ENCODE measurements at places on chromosomes 3 and 15.

GRCh38 chr3:49460956-49461355, 9.1 kb upstream of the DAG1 start:
- DNase-seq = no peak

- DNase-seq = no peak
Observed at GRCh38 chr3:140753865-140754754, 76.2 kb downstream of the TRIM42 start.

DNA sequence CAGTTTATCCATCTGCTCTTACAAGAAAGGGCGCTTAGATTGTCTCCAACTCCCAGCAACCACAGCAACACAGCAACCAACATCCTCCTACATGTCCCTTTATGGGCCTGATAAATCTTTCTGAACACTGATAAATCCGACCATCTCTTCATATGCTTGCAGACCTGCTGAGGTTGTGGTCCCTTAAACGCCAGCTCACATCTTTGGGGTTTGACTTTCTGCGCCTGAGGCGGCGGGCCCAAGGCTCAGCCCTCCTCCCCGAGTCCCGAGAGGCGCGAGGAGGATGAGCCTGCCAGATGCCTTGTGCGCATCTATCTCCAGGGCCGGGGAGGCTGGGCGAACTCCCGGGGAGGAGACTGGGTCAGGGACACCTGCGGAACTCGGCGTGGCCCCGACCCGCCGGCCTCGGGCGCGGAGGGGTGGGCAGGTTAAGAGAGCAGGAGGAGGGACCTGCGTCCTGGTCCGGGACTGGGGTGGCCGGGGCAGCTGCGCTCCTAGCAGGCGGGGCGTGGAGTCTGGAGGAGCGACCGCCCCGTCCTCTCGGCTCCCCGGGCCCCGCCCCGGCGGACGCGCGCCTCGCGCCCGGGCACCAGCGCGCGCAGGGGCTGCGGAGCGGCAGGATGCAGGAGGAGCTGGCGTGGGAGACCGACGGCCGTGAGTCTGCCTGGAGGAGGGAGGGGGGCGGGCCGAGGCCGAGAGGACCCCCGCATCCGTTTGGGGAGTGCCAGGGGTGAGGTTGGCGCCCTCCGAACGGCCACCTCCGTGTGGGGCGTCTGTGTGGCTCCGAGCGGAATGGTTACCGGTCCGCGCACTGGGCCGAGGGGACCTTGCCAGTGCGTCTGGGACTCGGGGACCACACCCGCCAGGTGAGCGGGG, at the start of gene ANKDD1A:
ANKDD1A (plus strand) TSS at position 592 of the 876 bp plus-strand sequence; CDS start at position 621, 29 bp downstream.
- DNase-seq = peak; percentile 27

DNA sequence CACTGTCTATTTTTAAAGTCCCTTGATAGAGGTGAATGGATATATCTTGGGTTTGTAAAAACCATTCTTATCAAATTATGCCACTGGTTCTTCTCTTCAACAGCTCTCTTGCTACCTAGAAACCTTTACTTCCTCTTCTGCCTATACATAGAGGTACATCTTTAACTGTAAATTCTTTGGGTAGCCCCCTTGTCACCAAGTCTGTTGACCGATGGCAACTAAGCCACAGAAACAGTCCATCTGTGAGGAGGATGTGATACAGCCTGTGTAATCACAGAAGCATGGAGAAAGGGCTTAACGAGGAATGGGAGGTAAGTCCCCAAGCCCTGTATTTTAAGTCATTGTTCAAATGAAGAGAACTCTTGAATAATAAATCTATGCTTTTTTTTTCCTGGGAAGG, 246.5 kb upstream of the MDFIC2 start:
- no peak for DNase-seq

DNA sequence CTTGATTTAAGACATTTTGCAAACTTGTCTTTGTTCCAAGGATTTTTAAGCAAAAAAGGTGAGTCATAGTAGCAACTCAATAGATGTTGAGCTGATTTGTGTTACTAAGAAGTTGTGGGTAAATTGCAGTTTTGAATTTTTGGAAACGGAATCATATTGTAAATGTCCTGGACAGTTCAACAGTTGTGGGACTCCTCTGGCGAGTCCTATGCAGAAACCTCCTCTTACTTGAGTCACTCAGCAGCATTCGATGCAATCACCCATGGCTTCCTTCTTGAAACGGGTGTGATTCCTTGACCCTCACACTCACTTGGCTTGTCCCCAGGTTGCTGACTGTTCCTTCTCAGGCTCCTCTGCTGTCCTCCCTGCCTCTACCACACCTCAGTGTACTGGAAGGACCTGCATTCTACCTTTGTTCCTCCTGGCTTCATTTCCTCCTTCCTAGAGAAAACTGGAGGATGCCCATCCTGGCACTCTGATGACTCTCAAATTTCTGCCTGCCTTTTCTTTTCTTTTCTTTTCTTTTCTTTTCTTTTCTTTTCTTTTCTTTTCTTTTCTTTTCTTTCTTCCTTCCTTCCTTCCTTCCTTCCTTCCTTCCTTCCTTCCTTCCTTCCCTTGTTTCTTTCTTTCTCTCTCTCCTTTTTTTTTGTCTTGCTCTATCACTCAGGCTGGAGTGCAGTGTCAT, 52.8 kb upstream of the DGKG start:
- DNase-seq = peak; percentile 32

DNA sequence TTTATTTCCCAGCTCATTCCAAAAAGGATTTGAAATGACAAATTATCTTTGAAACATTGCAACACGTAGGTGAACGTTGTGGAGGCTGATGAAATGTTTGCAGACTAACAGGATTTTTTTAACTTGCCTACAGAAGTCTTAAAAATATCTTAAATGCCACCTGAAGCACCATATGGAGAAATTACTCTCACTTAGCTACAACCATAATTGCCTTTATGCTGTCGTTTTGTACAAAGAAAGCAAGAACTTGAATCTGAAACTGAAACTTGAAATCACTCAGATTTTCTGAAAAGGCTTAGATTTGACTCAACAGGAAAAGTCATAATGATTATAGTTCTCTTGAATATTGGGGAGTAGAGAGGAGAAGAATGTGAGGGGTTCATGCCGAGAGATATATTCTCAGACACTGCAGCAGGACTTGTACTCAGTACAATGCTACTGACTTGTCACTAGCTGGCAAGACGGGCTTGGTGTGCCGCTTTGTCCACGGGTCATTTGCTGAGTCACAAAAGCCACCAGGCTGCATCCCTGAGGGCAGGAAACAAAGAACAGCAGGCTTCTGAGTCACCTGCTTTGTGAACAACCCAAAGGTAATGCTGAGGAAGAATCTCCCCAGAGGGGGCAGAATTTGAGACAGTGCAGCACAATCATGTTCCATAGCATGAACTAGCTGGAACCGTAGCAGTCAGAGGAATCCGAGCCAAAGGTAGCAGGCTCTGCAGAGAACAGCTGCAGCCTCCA, 7.1 kb upstream of the FMN1 start:
- peak; percentile 82 for DNase-seq

GRCh38 chr3:23592961-23593931, 212.5 kb upstream of the UBE2E1 start:
- DNase-seq = no peak

DNA sequence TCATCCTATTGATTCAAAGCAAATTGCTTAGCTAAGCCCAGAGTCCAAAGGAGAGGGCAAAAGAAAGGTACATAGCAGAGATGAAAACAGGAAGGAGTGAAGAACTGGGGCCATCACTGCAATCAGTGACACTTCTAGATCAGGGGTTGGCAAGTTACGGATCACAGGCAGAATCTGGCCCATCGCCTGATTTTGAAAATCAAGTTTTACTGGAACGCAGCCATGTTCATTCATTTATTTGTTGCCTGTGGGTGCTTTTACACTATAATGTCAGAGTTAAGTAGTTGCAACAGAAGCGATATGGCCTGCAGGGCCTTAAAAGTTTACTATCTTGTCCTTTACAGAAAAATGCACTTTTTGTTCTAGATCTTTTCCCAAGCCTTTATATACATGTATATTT, 271.7 kb upstream of the TOPAZ1 start:
- no peak for DNase-seq

DNA sequence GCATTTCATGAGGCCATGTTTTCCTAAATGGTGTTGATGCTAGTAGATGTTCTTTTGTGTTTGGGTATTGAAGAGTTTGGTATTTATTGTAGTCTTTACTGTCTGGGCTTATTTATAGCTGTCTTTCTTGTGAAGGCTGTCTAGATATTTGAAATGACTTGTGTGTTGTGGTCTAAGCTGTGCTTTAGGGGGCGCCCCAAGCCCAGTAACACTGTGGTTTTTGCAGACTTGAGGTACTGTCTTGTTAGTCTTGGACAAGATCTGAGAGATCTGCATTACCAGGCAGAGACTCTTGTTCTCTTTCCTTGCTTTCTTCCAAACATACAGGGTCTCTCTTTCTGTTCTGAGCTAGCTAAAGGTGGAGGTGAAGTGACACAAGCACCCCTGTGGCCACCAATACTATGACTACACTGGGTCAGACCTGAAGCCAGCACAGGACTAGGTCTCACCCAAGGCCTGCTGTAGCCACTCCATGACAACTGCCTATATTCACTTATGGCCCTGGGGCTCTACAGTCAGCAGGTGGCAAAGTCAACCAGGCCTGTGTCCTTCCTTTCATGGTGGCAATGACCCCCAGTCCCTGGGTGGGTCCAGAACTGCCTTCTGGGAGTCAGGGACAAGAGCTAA, 152.1 kb upstream of the TBC1D5 start:
- peak; percentile 47 for DNase-seq

- DNase-seq = peak; percentile 9
Observed at GRCh38 chr15:101689901-101690300, 34.4 kb downstream of the TARS3 start.

DNA sequence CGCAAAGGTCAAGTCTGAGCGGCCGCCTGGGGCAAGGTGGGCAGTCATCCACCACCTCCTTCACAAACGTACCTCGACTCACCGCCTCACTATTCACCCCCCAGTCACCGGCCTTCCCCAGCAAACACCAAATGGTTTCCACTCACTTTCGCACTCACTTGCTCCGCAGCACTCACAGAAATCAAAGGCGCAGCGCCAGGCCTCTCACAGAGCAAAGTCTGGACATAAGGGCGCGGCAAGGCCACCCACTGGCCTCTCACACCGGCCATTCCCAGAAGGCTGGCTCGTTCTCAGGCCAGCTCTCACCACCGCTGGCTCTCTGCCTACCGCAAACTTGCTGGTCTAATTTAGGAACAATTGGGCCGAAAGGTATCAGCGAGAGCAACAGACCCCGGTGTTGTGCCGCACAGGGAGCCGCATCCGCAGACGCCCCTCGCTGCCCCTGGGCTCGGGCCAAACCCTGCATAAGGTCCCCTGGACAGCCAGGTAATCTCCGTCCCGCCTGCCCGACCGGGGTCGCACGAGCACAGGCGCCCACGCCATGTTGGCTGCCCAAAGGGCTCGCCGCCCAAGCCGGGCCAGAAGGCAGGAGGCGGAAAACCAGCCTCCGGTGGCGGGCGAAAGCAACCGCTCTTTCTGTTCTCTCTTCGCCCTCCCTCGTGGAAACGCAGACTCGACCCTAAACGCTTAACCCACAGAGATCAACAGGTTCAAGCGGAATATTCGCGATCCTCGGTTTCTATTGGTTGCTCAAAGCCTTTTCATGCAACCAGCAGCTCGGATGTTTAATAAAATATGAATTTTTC, 2.9 kb downstream of the SHOX2 start:
- no peak for DNase-seq

GRCh38 chr3:8777978-8778267, 8.5 kb upstream of the OXTR start:
- no peak for DNase-seq

- no peak for DNase-seq
Observed at GRCh38 chr15:58463815-58464650, 32.2 kb downstream of the LIPC start.

DNA sequence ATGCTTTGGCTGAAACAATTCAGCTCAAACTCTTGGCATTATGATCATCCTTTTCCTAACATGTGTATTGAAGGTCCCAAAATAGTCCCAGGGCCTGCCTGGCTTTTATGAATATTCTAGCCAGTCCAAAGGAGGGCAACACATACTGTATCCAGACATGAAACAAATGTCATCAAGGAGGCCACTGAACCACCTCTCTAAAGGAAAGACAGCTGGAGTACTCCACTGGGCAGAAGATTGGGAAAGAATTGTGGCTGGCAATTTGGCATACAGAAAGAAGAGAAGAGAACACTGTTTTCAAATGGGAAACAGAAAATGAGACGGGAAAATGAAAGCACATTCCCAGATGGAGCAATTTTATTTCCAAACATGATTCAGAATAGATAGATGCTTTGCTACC, 80.6 kb downstream of the NCEH1 start:
- DNase-seq = no peak

- DNase-seq = no peak
Observed at GRCh38 chr15:50049871-50050270, 69.2 kb downstream of the ATP8B4 start.

- no peak for DNase-seq
Observed at GRCh38 chr3:103794656-103795055, 1359.8 kb downstream of the ZPLD1 start.

DNA sequence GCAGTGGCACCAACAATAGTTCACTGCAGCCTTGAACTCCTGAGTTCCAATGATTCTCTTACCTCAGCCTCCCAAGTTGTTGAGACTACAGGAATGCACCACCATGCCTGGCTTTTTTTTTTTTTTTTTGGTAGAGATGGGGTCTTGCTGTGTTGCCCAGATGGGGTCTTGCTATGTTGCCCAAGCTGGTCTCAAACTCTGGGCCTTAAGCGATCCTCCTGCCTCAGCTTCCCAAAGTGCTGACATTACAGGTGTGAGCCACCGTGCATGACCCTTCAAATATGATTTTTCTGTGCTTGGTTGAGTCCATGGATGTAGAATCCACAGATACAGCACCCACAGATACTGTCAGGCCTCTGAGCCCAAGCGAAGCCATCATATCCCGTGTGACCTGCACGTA, 30.2 kb upstream of the IDH2 start:
- DNase-seq = no peak

DNA sequence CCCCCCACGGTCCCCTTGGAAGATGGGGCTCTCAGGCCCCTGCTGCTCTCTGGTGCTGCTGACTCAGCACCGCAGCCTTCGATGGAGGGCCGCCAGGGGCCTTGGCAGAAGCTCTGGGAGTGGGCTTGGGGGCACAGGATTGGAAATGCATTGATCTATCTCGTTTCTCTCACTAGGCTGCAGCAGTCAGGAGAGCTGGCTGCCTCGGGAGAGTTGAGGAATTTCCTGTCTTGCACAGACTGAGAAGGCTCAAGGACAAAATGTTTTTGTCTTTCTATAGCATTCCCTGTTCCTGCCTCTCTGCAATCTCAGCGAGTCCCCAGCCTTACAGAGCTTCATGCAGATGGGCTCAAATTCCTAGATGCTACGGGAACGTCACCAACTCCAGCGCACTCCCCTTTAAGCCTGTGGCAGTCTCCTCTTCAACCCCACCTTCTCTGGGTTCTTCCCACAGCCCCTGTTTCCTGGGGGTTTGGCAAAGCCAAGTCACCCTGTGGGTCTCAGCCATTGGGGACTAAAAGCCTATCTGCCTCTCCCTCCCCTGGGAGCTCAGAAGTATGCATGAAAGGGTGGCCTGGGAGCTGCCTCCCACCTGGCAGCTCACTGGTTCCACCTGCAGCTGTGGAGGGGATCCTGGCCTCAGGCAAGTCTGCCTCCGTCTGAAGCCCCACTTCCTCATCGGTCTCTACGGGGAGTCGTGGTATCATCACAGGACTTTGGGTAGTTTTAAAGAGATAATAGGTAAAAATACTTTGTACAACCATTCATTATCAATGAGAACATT, 127.4 kb upstream of the HACD2 start:
- DNase-seq = no peak

- DNase-seq = no peak
Observed at GRCh38 chr3:58065700-58066167, 57.5 kb downstream of the FLNB start.

Data from inflammatory macrophage treated with lipopolysaccharide for 4 hours (primary cell).